Breast epithelium (tissue), 4 donors: ENCODE measurements at places on chromosomes 7 and 10. TPM values are rescaled to one million over a fixed set of nuclear protein-coding genes. Genes with fewer than 3 reads are reported as not detected.

DNA sequence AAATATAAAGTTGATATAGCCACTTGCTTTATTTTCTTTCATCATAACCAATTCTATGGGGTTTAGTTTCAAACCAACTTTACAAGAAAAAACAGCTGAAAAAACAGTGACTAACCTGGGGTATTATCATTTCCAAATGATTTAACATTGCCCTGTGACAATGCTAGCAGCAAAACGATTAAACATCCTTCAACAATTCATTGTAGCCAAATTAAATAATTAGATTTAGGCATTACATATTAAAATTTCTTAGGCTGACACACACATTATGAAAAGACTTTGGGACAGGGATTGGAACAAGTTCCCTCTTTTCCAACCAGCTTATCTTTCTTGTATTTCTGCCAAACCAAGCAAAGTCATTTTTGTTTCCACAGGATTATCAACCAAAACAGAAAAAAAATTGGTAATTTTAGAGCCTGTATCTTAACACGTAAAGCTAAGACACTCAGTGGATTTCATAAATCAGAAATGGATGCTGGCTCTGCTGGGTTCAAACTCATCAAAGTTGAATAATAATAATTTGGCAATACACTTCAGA, 84.0 kb downstream of the SEMA3D start:
- DNase-seq: no peak

DNA sequence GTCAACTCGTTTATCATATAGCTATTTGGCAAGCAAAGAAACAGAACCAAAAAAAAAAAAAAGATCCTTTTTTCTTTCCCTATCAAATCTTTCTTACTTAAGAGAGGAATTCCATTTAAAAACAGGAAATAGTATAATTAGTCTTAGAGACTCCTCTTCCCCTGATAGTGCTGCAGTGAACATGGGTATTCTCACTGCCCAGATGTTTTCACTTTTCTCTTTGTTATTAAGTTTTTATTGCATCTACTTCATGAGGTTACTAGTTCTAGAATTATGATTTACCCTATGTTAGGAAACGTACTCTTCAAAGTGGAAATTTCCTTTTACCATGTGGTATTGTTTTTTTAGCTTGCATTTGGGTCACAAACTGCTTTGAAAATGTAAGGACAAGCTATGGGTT, 8.5 kb downstream of the CASP2 start:
- DNase-seq: no peak

The CYP3A4 gene
- 0.64 TPM for total RNA-seq

GRCh38 chr10:117878626-117879025, 168.1 kb downstream of the RAB11FIP2 start:
- no peak for DNase-seq

- DNase-seq: no peak
Observed at GRCh38 chr7:24036033-24036412, 248.0 kb upstream of the NPY start.

DNA sequence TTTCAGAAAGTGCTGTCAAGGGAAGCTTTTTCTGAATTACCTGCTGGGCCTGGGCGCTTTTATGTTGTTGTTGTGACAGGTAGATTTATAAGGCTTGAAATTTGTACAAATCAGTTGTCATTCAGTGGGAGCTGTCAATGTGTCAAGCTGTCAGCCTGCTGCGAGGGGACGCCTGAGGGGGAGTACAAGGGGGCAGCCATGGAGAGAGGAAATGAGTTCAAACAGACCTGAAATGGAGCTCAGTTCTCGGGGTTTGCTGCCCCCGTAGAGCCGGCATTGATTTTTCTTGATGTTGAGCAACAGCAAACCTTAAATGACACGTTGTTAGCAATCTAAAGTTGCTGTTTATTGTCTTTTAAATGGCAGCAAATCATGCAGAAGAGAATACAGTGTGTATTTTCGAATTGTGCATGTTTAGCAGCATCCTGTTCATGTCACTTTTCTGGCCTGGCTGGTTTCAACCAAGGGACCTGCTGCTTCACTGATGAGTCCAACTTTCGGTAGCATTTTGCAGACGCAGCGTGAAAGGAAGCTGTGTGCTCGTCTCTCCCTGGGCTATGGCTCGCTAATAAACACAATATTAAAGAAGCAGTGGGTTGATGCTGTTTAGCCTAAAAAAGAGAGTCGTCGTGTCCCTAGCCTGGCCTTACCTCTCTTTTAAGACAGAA, 166.5 kb downstream of the LRMDA start:
- no peak for DNase-seq

The NKX2-3 gene
- total RNA-seq: not detected

DNA sequence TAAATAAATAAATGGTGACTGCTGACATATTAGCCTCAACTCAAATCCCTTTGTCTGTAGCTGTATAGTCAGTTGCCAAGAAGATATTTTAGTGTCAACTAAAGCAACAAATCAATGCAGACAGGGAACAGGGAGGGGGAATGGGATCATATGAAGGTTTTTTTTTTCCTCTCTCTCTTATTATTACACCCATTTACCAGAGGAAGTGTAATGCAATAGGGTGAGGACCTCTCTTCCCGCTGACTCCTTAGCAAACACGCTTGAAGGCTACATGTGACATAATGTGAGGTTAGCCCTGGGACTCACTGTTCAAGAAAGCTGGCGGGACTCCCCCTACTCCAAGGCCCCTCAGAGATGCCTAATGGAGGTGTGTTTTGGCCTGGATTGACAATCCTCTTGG, 88.2 kb downstream of the CHRM2 start:
- no peak for DNase-seq

GRCh38 chr10:79005126-79005810, 63.5 kb upstream of the ZMIZ1 start:
- no peak for DNase-seq

DNA sequence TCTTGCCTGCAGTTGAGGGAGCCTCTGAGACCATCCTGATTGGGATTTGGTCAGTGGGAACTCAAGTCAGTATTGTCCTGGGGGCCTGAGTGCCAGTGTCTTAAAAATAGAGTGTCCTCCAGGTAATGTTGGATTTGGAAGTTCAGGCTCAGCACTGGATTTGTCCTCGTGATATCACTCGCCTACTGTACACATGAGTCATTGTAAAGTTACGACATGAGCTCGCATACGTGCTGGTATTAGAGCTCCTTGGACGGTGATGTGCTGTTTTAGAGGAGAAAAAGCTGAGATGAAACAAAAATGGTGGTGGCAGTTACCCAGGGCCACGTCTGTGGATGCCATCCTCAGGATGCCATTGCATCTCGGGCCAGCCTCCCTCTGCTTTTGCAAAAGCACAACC, 78.2 kb downstream of the MGMT start:
- no peak for DNase-seq

- DNase-seq: no peak
Observed at GRCh38 chr7:17131060-17131345, 167.4 kb upstream of the AHR start.

The VENTX gene
- 0.73 TPM for total RNA-seq

DNA sequence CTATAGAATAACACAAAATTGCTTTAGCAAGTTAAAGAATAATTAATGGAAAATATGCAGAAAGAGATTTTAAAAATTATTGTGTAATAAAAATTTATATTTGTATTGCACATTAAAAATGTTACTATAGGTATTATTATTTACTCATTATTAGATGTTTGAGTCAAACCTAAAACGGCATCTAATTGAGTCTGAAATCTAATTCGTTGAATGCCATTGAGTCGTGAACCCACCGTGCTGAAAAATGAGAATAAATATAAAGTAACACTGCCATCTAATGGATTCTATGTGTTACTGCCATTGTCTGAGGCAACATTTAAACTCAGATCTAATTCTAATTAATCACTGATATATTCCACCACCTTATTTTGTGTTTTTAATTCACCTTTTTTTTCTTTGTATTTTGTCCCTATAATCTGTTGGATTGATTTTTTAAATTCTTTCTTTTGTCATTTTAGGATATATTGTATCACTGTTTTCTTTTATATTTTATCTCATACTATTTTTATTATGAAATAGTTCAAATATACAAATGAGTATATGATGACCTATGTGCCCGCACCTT, 62.2 kb downstream of the SAMD9 start:
- no peak for DNase-seq

The UPF2 gene
- 22.4 TPM for total RNA-seq

- no peak for DNase-seq
Observed at GRCh38 chr7:118467381-118467780, 242.9 kb downstream of the ANKRD7 start.

GRCh38 chr10:23439452-23439960, 631 bp downstream of the OTUD1 start:
- no peak for DNase-seq

- no peak for DNase-seq
Observed at GRCh38 chr10:51960494-51960895, 261.1 kb upstream of the CSTF2T start.

DNA sequence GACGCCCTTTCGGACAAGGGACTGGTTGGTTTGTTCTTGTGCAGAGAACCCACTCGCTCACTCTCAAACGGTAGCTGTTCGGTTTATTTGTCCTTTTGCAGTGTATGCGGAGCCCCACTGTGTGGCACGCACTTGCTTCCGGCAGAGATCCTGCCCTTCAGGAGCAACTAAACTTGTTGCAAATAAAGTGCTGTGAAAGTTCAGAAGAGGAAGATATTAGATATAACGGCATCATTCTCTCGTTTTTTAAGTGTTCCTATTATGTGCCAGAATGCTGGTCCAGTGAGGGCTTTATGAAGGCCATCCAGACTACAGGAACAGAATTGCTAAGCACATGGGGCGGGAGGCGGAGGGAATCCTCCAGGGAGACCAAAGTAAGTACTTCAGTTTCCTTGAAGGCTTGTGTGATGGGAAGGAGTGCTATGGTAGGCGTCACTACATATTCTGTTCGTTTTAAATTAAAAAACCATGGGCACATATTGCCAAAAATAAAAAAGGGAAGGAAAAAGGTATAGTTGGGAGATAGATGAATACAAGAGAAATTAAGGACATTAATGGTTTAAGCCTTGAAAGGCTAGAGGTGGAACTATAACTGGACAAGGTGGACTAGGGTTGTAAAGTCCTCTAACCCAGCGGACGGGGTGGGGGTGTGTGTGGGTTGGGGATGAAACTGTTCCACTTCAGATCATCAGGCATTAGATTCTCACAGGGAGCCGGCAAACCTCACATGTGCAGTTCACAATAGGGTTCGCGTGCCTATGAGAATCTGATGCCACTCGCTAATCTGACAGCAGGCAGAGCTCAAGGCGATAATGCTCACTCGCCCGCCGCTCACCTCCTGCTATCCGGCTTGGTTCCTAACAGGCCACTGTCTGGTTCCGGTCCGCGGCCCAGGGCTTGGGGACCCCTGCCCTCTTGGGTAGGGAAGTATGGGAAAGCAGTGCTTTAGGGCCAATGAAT, 704 bp upstream of the ERLIN1 start:
- DNase-seq: no peak

The TRIM50 gene
- not detected for total RNA-seq

The DOCK1 gene
- 101 TPM for total RNA-seq
